ENCODE measurements at places on chromosomes 5 and 9.

DNA sequence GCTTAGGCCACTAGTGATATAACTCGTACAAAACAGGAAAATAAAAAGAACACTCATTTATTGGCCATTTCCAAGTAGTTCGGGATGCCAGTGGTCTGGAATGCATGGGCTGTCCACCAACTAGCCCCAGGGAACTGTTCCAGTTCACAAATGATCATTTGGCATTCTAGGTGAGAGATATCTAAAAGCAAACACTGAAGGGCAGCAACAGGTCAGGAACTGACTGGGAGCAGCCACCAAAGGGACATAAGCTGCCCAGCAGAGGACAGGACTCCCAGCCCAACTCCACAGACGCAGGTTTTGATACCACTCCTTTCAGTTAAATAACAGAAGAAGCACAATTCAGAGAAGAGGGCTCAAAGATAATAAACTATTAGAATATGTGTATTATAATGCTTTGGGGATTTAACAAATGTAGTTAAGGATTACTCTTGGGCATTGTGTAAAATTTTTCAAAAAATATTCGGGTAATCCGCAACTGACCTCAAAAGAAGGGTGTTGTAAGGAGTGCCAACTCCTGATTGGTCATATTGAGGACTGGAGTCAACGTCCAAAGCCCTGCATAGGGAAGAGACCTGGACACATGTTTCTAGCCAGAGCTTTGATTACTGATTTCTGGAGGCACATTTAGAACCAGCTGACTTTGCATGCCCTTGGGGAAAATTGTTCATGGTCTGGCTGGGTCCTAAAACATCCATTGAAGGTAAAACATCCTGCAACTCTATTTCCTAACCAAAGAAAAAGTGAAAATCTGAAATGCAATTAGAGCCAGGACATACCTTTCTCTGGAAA is 320.0 kb downstream of the DNAH5 start:
- no peak for DNase-seq

DNA sequence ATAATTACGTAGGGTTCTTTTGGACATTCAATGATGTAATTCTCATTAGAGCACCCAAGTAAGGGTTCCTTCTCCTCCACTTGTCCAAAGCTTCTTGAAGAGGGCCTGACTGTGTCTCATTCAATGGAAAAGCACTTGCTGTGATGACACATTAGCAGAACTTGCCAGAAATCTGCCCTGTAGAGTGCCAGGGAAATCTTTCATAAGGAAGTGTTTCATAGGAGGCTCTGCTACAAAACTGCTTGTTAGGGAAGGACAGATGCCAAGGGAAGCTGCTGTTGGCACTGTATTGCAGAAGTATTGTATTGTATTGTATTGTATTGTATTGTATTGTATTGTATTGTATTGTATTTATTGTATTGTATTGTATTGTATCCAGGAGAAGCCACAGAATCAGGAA is 45.5 kb upstream of the MPDZ start:
- no peak for DNase-seq

DNA sequence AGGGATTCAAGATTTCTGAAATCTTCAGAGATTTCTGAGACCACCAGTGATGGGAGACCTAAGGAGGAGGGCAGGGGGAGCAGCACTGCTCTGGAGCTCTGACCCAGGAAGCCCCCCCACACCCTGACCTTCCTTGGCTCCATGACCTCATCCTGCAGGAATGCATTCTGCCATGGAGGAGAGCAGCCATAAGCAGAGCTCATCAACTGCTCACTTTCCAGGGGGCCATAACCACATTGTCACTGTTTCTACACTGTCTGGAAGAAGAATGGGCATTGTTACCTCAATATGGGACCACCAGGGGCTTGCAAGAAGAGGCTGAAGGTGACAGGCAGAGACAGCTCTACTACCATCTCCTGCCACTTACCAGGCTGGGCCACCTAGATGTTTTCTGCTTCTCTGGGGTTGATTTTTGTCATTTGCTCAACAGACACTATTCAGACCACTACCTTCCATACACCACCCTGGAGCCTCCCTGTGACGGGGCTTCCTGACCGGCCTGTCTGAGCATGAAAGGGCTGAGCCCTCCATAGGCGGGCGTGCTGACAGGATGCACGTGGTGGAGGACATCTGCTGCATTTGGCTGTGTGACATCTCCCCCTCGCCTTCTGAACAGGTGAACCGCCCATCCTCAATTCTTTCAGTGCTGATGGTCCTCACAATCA is 2.3 kb upstream of the TSC1 start:
- DNase-seq: no peak

- peak; percentile 41 for DNase-seq
These were observed 58.6 kb downstream of the DIAPH1 start for GRCh38 chr5:141560151-141560550.

DNA sequence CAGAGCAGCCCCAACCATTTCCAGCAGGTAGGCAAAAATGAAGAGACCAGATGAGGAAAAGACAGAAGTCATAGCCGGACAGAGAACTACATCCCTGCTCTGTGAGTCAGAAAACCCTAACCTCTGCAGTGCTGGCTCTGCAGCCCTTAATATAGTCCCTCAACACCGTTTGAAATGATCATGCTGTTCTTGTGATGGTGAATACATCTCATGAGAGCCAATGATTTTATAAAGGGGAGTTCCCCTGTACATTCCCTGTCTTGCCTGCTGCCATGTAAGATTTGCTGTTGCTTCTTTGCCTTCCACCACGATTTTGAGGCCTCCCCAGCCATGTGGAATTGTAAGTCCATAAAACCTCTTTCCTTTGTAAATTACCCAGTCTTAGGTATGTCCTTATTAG is 216.8 kb upstream of the RFX3 start:
- no peak for DNase-seq

- no peak for DNase-seq
These were observed 24.2 kb downstream of the PPARGC1B start for GRCh38 chr5:149754172-149754880.
